Stimulated activated CD8-positive, alpha-beta memory T cell treated with anti-CD3 and anti-CD28 coated beads, Interleukin-7, amount 100 ng/mL, for 1 hour (primary cell): ENCODE measurements at places on chromosomes 6 and 20.

DNA sequence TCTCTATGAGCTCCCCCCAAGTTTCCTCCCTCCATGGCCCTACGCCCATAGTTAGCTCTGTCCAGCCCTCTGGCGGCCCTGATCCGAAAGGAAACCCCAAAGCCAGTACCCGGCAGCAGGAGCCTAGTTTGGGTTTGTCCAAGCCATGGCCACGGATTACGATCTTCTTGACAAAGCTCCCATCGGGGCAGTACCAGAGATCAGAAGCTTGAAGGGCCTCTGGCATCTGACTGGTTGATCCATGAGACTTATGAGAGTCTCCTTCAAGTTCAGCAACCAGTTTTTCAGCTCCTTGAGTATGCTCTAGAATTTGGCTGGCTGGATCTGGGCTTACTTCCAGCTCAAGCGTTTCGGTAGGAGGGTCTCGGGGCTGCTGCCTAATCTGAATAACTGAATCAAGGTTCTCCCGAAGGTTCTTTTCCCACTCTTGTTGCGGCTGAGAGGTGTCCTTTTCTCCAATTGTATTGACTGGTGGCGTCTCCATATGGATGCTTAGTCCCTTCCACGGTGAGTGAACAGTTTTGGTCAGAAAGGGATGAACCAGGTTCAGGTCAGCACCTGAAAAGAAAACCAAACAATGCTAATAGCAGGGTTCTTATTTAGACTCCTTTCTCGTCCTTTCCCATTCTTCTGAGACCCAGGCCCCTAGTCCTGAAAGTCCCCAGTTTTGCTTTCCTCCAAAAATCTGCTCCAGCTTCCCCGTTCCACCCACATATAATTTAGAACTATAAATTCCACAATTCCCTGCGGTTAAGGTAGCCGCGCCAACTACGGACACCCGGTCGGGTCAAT, 595 bp downstream of the FKBPL start:
- DNase-seq: no peak

GRCh38 chr20:49326026-49326425, 48.2 kb upstream of the ZNFX1 start:
- DNase-seq: no peak

DNA sequence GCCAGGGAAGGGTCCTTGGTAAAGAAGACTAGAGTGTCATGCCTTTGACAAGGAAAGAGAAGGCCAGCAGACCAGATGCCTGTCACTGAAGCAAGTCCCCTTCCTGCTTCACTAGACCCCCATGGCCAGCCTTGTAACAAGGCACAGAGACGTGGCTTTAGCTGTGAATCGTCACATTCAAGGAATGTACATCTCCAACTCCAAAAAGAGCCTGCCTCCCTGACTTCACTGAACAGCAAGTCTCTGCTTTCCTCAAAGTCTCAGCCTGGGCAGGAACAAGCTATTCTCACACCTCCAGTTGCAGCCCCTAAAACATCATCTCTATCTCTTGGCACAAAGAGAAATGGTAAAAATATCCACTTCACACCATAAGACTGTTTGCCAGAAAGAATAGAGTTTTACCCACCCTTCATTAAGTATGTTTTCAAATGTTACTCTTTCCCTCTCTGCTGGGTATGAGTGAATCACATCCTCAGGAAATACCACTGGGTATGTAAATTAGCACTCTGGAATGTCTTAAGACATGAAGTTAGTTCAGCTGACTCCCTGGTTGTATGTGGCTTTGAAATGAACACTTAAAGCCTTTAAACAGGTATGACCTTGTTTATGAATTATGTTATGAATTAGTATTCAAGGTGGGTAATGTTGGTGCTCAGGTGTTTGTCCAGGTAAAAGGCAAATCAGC, 46.4 kb upstream of the NT5E start:
- no peak for DNase-seq

DNA sequence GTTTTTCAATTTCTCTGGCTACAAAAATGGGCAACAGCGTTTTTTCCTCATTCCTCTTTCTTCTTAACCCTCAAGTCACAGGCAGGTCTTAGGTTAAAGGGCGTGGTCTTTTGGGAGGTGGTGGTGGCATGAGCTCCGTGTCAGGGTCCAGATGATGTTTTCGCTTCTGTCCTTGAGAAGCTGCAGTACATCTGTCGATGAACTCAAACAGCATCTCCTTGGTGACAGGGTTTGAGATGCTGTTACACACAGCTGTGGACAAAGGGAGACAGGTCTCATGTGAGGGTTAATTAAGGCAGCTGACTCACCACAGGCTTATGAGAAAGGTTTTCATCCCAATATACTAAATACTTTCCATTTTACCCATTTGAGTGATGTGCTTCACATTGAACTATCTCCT, 350.8 kb downstream of the RNGTT start:
- no peak for DNase-seq

DNA sequence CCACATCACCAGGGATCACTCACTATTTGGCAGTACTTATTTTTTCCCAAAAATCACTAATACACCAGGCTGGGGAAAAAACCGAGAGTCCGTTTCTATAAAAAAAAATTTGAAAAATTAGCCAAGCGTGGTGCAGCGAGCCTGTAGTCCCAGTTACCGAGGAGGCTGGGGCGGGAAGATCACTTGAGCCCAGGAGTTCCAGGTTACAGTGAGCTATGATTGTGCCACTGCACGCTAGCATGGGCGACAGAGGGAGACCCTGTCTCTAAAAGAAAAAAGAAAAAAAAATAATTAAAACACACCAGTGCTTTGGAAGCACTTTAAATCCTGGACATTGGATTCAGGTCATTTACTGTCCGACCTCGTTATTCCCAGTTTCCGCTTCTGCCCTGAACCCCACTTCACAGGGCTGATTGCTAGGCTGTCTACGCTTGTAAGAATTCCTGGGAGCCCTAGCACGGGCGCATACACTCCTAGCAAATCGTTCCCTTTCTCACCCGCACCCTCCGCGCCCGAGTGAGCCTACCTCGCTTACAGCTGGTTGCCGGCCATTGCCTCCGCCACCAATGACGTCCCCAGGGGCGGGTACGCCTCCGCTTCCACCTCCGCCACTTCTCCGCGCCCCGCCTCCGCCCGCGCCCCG, at the start of gene TPMT:
Gene TPMT, minus strand, starts transcription at position 571 of the 643 bp plus-strand sequence. CDS start 5,950 bp downstream, outside the sequence.
- DNase-seq: no peak

DNA sequence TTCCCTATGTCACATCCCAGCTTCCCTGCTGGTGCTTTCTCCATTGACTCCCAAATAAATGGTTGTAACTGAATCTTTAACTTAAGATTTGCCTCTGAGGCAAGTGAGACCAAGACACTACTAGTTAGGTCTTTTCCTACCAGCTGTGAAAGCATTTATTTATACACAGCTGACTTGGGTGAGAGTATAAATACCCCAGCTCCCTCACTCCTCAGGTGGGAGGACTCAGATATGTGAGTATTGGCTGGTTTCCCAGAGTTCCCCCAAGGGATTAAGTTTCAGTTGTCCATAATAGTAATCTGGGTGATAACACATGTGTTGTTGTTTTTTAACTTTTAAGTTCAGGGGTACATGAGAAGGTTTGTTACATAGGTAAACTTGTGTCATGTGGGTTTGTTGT, 49.8 kb downstream of the CFAP61 start:
- no peak for DNase-seq

DNA sequence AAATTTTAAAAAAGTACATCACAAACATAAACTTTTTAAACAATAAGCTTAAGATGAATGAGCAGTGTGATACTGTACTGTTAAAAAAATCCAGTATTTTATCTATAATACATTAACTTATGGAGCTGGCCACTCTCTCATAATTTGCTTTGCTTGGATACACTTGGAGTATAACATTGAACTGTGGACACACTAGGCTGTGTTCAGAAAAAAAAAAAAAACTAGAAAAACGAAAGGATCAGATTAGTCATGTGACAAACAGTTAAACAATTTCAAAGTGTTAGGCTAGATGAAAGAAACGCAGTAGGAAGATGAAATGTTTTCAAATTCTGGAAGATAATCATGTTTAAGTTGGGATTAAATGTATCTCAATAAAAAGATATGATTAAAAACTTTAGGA, 220.0 kb downstream of the GRIK2 start:
- no peak for DNase-seq

- DNase-seq: no peak
Observed at GRCh38 chr6:165487347-165487746, 175.7 kb downstream of the PDE10A start.

DNA sequence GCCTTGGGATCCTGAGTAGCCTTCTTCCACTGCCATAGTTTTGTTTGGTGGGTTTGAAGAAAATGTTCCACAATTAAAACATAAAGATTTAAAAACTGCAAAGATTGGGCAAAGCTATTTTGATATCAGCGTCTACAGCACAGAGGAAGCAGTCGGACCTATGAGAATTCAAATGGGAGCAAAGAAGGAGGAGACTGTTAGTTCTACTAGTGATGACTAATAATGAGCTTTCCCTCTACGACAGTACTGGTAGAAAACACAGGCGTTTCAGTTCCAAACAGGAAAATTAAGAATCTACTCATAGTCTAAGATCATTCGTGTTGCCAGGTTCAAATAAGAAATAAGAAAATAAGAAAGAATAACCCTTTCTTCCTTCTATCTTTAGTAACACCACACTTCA, 121.2 kb downstream of the INSM1 start:
- no peak for DNase-seq

GRCh38 chr6:30926644-30927043, 5.3 kb downstream of the SFTA2 start:
- DNase-seq: no peak

DNA sequence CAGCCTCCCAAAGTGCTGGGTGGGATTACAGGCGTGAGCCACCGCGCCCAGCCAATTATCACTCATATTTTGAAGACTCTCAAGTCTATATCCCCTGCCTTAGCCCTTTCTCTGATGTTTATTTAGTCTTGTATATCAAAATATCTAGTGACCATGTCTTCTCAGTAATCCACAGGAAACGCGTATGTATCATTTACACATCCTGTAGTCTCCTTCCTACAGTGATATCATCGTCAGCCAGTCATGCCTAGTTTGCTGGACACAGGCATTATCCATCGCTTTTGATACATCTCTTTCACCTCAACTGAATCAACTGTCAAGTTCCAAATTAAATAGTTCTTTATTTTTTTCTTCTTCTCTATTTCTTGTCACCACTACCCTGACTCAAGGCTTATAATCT, 223.7 kb downstream of the NKAIN2 start:
- no peak for DNase-seq
